ENCODE measurements at places on chromosomes 3 and 15. TPM values are rescaled to one million over a fixed set of nuclear protein-coding genes. Genes with fewer than 3 reads are reported as not detected.

- no peaks in the 10 kb centered on the region for H3K36me3 ChIP-seq
- H3K4me3 ChIP-seq = no peak overlapping the region
- H3K27ac ChIP-seq = no peak overlapping the region
- no peak for DNase-seq
- no peaks in the 10 kb centered on the region for H3K4me1 ChIP-seq
Measured at GRCh38 chr3:185847506-185847905, 22.7 kb upstream of the IGF2BP2 start.

- DNase-seq = peak; percentile 58
- no peak overlapping the region for H3K27ac ChIP-seq
- H3K36me3 ChIP-seq = no peaks in the 10 kb centered on the region
- H3K4me1 ChIP-seq = no peaks in the 10 kb centered on the region
Measured at GRCh38 chr15:36449084-36449661, 130.3 kb upstream of the CDIN1 start.

DNA sequence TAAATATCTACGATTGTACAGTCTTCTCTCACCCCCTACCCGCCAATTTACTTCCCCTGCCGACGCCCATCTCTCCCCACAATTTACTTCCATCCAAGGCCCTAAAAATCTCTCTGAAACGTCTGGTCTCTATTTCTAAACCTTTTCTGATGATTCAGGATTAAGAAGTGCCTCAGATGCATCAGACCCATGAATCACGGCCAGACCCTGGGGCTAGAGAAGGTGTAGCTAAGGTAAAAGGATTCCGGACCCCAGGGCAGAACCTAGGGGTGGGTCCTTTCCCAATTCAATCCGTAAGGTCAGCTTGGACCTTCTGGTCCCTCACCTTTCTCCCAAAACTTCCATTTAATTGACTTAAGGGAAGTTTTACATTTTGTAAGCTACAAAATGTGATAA lies 46.4 kb downstream of the LRIG1 start:
- no peaks in the 10 kb centered on the region for H3K27me3 ChIP-seq
- H3K4me1 ChIP-seq = peaks cover 29% of the 10 kb centered on the region
- H3K27ac ChIP-seq = peak overlapping the region; percentile 33
- H3K36me3 ChIP-seq = peaks cover 79% of the 10 kb centered on the region
- no peak overlapping the region for H3K4me3 ChIP-seq

GRCh38 chr3:171770689-171771620 lies 39.3 kb downstream of the PLD1 start:
- no peak overlapping the region for H3K27ac ChIP-seq
- no peaks in the 10 kb centered on the region for H3K36me3 ChIP-seq
- no peaks in the 10 kb centered on the region for H3K27me3 ChIP-seq

The C3orf70 gene
- 5.0 TPM for total RNA-seq

GRCh38 chr3:158846803-158847451 lies 45.1 kb downstream of the MFSD1 start:
- DNase-seq = no peak
- no peak overlapping the region for H3K27ac ChIP-seq
- H3K36me3 ChIP-seq = no peaks in the 10 kb centered on the region
- H3K27me3 ChIP-seq = peaks cover 33% of the 10 kb centered on the region
- H3K4me3 ChIP-seq = no peak overlapping the region

GRCh38 chr15:55007561-55007960 lies 189.2 kb downstream of the RSL24D1 start:
- peaks cover 2% of the 10 kb centered on the region for H3K4me1 ChIP-seq
- no peak for DNase-seq
- peaks cover 16% of the 10 kb centered on the region for H3K27me3 ChIP-seq
- no peak overlapping the region for H3K4me3 ChIP-seq
- H3K27ac ChIP-seq = no peak overlapping the region

- no peaks in the 10 kb centered on the region for H3K27me3 ChIP-seq
- no peak overlapping the region for H3K27ac ChIP-seq
- DNase-seq = no peak
- H3K4me3 ChIP-seq = no peak overlapping the region
- no peaks in the 10 kb centered on the region for H3K4me1 ChIP-seq
- H3K36me3 ChIP-seq = no peaks in the 10 kb centered on the region
Measured at GRCh38 chr15:89566181-89566580, 9.1 kb upstream of the TICRR start.

The PLA2G4E gene
- total RNA-seq = not detected

DNA sequence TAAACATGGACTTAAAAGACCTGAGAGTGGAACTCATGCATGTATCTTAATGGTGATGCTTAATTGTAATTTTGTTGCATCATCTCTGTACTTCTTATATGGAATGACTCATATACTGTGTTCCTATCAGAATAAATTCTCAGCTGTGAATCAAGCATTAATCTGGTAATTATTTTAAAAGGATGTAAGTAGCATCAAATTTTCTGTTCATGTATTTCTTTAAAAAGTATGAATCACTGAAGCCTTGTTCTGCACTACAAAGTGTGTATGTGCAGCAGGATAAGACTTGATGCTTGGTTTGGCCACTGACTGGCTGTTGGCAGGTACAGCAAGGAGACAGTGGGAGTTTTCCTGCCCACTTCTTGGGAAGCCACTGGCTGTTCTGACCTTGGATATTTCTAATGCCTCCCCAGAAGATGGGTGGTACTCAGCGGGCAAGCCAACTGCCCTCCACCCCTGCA lies 123.9 kb downstream of the ANO10 start:
- DNase-seq = no peak
- no peak overlapping the region for H3K27ac ChIP-seq
- no peak overlapping the region for H3K4me3 ChIP-seq
- peaks cover 4% of the 10 kb centered on the region for H3K4me1 ChIP-seq
- peaks cover 8% of the 10 kb centered on the region for H3K36me3 ChIP-seq

GRCh38 chr3:114608293-114608692 lies 314.5 kb downstream of the TIGIT start:
- H3K36me3 ChIP-seq = no peaks in the 10 kb centered on the region
- H3K4me1 ChIP-seq = peaks cover 5% of the 10 kb centered on the region
- no peak overlapping the region for H3K27ac ChIP-seq
- peaks cover 68% of the 10 kb centered on the region for H3K27me3 ChIP-seq

DNA sequence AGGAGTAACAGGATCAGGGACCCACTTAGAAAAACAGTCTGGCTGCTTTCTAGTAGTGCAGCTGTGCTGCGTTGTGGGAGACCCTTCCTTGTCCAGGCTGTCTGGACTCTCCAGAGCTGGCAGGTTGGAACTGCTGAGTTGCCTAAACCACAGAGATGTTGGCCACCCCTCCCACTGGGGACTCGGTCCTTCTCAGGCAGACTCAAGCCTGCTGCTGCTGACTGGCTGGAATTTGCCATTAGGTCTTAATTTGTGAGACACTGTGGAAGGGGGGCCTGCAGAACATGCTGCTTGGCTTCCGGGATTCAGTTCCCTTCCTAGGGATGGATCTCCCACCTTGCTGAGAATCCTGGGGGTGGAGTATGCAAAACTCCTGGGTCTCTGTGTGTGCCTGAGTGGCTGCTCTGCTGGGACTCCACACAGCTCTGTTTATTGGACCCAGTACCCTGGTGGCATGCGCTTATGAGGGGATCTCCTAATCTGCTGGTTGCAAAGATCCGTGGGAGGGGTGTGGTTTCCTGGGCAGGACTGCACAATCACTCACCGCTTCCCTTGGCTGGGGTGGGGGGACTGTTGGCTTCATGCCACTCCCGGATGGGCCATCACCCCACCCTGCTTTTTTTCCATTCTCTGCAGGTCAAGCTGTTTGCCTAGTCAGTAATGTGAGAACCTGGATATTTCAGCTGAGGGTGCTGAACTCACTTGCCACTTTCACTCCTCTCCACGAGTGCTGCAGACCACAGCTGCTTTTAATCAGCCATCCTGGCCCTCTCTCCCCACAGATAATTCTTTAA lies 150.5 kb downstream of the CFAP20DC start:
- no peak overlapping the region for H3K27ac ChIP-seq
- H3K4me1 ChIP-seq = peaks cover 13% of the 10 kb centered on the region
- H3K36me3 ChIP-seq = no peaks in the 10 kb centered on the region
- H3K4me3 ChIP-seq = no peak overlapping the region
- H3K27me3 ChIP-seq = peaks cover 5% of the 10 kb centered on the region

DNA sequence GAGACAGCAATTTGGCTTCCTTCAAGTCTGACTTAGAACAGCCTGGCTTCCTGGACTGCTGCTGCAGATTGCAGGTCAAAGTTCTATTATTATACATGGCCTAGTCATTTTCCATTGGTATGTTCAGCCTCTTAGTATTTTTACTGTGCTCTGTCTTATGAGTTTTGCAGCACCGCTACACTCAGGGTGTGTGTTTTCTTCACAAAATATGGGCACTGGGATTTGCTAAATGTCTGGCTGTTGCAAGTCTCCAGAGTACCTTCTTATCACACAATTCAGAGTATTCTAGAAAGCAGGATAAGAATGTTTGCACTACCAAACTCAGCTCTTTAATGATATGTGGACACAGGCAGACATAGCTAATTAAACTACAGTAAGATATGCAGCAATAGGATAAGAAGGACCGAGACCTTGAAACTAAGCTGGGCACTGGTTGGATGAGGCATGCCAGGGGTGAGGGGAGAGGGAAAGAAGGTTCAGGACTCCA lies 203.0 kb upstream of the PDZRN3 start:
- H3K36me3 ChIP-seq = no peaks in the 10 kb centered on the region
- H3K4me3 ChIP-seq = no peak overlapping the region
- no peak for DNase-seq
- no peak overlapping the region for H3K27ac ChIP-seq
- H3K4me1 ChIP-seq = no peaks in the 10 kb centered on the region

The ADAMTS7 gene
- total RNA-seq = 55.8 TPM

DNA sequence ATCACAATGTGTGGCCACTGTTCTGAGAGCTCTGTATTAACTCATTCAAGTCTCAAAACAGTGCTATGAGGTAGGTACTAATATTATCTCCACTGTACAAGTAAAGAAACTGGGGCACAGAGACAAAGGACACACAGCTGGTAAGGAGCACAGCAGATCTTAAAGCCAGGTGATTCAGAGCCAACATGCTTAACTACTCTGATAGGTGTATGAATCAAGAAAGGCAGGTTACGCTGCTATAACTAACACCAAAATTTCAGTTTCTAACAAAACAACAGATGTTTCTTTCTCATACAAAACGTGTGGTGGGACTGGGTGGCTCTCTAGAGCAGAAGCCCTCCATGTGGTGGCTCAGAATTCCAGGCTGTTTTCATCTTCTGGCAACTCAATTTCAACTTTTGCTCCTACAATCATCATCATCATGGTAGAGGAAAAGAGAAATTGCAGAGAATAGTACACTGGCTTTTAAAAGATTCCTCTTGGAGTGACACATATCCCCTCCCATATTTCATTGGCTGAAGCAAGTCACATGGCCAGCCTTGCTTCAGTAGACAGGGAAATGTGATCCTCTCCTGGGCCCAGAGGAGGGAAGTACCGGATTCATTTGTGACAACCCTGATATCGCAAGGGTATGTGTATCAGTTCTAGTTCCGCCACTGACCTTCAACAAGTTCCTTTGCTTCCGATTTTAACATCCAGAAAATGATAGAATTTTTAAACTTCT lies 126.2 kb upstream of the PTX3 start:
- no peaks in the 10 kb centered on the region for H3K4me1 ChIP-seq
- no peak for DNase-seq
- H3K27ac ChIP-seq = no peak overlapping the region
- no peak overlapping the region for H3K4me3 ChIP-seq
- H3K36me3 ChIP-seq = no peaks in the 10 kb centered on the region
- no peaks in the 10 kb centered on the region for H3K27me3 ChIP-seq

- H3K36me3 ChIP-seq = peaks cover 77% of the 10 kb centered on the region
- peak; percentile 43 for DNase-seq
- H3K27me3 ChIP-seq = no peaks in the 10 kb centered on the region
- H3K27ac ChIP-seq = no peak overlapping the region
- H3K4me1 ChIP-seq = no peaks in the 10 kb centered on the region
- no peak overlapping the region for H3K4me3 ChIP-seq
Measured at GRCh38 chr15:101288905-101289513, 6.0 kb downstream of the SNRPA1 start.

GRCh38 chr3:99686469-99686868 lies 48.1 kb downstream of the COL8A1 start:
- no peak for DNase-seq
- H3K27me3 ChIP-seq = no peaks in the 10 kb centered on the region
- H3K4me3 ChIP-seq = no peak overlapping the region
- H3K27ac ChIP-seq = no peak overlapping the region

The TRPM7 gene
- 36.1 TPM for total RNA-seq

The GALNT15 gene
- 0.23 TPM for total RNA-seq

The ONECUT1 gene
- 5.3 TPM for total RNA-seq

GRCh38 chr3:49706456-49707112 lies 12.9 kb downstream of the AMIGO3 start:
- DNase-seq = no peak
- H3K27ac ChIP-seq = no peak overlapping the region
- H3K4me1 ChIP-seq = no peaks in the 10 kb centered on the region
- peaks cover 5% of the 10 kb centered on the region for H3K36me3 ChIP-seq
- no peak overlapping the region for H3K4me3 ChIP-seq

GRCh38 chr3:124044956-124045355 lies 53.0 kb upstream of the ROPN1 start:
- no peak for DNase-seq
- H3K36me3 ChIP-seq = no peaks in the 10 kb centered on the region
- H3K4me1 ChIP-seq = no peaks in the 10 kb centered on the region

The MORC1 gene
- total RNA-seq = not detected

The GRIP2 gene
- total RNA-seq = 0.82 TPM

GRCh38 chr3:126916546-126916945 lies 66.4 kb upstream of the PLXNA1 start:
- H3K36me3 ChIP-seq = peaks cover 19% of the 10 kb centered on the region
- H3K27me3 ChIP-seq = no peaks in the 10 kb centered on the region
- H3K4me3 ChIP-seq = no peak overlapping the region
- peaks cover 9% of the 10 kb centered on the region for H3K4me1 ChIP-seq
- no peak overlapping the region for H3K27ac ChIP-seq

The MRPL3 gene
- 110 TPM for total RNA-seq

GRCh38 chr3:62835554-62836236 lies 39.5 kb downstream of the CADPS start:
- no peak overlapping the region for H3K27ac ChIP-seq
- H3K27me3 ChIP-seq = no peaks in the 10 kb centered on the region
- H3K36me3 ChIP-seq = no peaks in the 10 kb centered on the region
- peaks cover 10% of the 10 kb centered on the region for H3K4me1 ChIP-seq

- no peaks in the 10 kb centered on the region for H3K36me3 ChIP-seq
- no peaks in the 10 kb centered on the region for H3K4me1 ChIP-seq
- no peak overlapping the region for H3K4me3 ChIP-seq
- H3K27me3 ChIP-seq = no peaks in the 10 kb centered on the region
Measured at GRCh38 chr3:50658416-50658815, 16.3 kb upstream of the DOCK3 start.

The RYR3 gene
- 0.38 TPM for total RNA-seq

The LNP1 gene
- 5.0 TPM for total RNA-seq

- H3K27ac ChIP-seq = peak overlapping the region; percentile 98
- H3K4me1 ChIP-seq = no peaks in the 10 kb centered on the region
- no peaks in the 10 kb centered on the region for H3K36me3 ChIP-seq
- peak; percentile 42 for DNase-seq
Measured at GRCh38 chr15:44286814-44287452, 1.6 kb upstream of the GOLM2 start.

The LPP gene
- 105 TPM for total RNA-seq

GRCh38 chr3:40452562-40452875 lies 4.6 kb upstream of the RPL14 start:
- no peaks in the 10 kb centered on the region for H3K4me1 ChIP-seq
- peak overlapping the region; percentile 92 for H3K27ac ChIP-seq
- H3K27me3 ChIP-seq = no peaks in the 10 kb centered on the region
- no peak for DNase-seq
- peak overlapping the region; percentile 90 for H3K4me3 ChIP-seq

GRCh38 chr3:187974871-187975271 lies 179.1 kb upstream of the LPP start:
- H3K4me3 ChIP-seq = no peak overlapping the region
- no peaks in the 10 kb centered on the region for H3K4me1 ChIP-seq
- no peaks in the 10 kb centered on the region for H3K36me3 ChIP-seq
- no peak overlapping the region for H3K27ac ChIP-seq
- DNase-seq = no peak
- no peaks in the 10 kb centered on the region for H3K27me3 ChIP-seq

- no peaks in the 10 kb centered on the region for H3K27me3 ChIP-seq
- no peak overlapping the region for H3K4me3 ChIP-seq
- no peaks in the 10 kb centered on the region for H3K4me1 ChIP-seq
Measured at GRCh38 chr3:173688216-173688842, 290.8 kb downstream of the NLGN1 start.

The OR5K1 gene
- not detected for total RNA-seq

The KCNMB2 gene
- not detected for total RNA-seq

Data from endodermal cell (in vitro differentiated cells).